Inflammatory macrophage treated with lipopolysaccharide for 4 hours (primary cell): ENCODE measurements at places on chromosomes 12 and 14.

GRCh38 chr12:20367583-20368113 lies 689 bp upstream of the PDE3A start:
- no peak for DNase-seq

DNA sequence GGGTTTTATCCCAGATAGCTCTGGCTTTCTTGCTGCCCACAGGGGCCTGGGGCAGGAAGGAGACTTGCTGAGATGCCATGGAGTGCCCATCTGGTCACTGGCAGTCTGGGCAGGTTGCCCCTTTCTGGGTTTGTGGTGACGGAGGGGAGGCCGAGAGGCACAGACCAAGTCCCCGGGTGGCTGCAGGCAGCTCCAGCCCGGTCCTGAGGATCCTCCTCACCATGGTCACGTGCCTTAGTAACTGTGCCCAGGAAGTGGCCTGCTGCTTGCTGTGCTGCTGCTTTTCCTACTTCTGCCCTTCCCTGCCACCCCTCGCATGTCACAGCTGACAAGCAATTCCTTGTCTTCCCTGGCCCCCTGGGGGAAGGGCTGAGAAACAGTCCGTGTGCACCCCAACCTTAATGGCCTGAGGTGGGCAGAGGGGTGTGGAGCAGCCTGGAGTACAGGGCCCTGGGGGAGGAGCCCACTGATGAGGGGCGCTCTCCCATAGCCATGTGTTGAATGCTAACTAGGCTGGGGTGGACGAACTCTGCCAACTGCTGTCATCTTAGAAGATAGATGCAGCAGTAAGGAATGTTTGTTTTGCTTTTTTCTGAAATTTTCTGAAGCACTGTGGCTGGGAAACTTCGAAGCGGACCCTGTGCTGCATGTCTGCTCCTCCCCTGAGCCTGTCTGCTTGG lies 54.9 kb upstream of the SRSF5 start:
- no peak for DNase-seq

DNA sequence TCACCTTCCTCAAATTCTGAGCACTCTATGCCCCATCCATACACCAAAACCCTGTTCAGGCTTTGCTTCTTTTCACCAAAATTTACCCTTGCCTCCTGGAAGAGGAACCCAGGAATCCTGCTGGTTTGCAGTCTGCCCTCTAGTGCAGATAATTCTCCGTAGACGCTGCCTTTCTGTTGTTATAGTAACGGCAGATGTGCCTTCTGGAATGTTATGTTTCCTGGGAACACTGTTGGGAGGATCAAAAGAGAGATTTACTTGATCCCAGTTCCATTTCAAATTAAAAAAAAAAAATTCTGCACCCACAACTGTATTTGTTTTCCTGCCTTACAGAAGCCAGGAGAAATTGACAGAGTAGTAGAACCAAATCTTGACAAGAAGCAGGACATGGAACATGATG lies 104.2 kb upstream of the RMST start:
- DNase-seq, result no peak

DNA sequence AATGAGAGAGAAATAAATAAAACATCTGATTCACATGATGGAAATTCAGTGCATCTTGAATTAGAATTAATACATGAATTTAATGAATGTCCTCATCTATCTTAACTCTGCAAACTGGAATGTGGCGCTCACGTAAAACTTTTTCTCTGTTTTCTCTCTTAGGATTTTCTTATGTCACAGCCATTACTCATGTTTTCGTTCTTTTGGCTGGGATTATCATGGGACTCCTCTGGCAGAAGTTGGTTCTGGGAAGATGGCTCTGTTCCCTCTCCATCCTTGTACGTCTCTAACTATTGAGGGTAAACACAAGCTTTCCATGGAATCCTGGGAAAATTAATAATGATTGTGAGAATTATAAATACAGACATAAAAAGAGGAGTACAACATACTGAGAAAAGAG lies 5.0 kb downstream of the CLEC12B start:
- DNase-seq, result no peak

DNA sequence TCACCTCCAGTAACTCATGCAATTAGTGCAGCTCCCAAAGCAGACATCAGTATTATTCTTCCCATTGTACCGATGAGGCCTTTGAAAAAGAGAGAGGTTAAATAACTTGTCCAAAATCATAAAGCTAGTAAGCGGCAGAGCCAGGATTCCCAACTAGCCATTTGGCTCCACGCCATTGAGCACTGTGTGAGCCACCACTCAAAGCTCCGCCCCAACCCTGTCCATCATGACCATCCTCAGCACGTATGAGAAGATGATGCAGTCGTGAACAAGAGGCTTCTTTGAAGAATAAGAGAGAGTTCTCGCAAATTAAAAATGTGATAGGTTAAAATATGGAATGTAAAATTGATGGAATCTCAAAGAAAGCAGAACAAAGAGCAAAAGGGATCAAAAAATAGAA lies 14.6 kb downstream of the CLMN start:
- no peak for DNase-seq
